ENCODE measurements at places on chromosomes 11 and 22.

GRCh38 chr11:79676396-79676795 is 235.6 kb upstream of the TENM4 start:
- no peak for DNase-seq

DNA sequence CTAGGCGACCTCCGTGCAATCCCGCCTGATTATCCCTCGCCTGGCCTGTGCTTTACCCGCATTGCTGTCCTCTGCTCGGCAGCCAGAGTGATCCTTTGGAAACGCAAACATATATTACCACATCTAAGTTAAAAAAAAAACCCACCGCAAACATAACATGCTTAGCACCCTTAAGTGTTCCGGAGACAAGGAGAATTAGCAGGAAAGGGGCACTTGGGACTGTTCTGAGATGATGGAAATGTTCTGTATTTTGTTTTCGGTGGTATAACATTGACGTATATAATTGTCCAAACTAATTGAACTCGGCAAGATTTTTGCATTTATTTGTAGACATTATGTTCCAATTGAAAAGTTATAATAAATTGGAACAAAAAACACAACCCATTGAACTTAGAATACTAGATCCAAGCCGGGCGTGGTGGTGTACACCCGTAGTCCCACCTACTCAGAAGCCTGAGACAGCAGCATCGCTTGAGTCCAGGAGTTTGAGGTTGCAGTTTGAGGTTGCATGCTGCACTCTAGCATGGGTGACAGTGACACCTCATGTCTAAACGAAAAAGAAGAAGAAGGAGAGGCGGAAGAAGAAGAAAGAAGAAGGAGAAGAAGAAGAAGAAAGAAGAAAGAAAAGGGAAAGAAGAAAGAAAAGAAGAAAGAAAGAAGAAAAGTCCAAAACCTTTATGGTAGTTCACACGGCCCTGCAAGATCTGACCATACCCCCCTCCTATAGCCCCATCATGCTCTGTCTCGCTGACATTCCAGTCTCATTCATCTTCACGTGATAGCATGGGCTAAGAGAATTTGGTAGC is 604 bp upstream of the POLR3H start:
- DNase-seq = no peak

GRCh38 chr11:84958295-84958694 is 668.8 kb downstream of the DLG2 start:
- DNase-seq = no peak

DNA sequence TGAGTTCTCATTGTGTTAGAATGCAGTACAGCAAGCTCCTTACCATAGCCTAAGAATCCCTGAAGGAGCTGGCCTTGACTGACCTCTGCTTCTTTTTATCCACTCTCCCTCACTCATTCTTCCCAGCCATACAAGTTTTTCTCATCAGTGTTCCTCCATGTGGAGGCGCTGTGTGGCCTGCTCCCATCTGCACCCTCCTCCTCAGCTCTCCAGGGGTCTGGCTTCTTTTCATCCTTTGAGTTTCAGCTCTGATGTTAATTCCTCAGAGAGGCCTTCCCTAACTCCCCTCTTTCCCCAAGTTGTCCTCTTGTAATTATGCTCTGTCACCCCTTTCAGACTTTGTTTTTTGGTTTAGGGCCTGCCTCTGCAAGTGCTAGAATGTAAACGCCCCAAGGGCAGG is 144.8 kb downstream of the WNT7B start:
- DNase-seq = no peak

GRCh38 chr11:68741463-68741862 is 9.9 kb downstream of the TESMIN start:
- DNase-seq = no peak

DNA sequence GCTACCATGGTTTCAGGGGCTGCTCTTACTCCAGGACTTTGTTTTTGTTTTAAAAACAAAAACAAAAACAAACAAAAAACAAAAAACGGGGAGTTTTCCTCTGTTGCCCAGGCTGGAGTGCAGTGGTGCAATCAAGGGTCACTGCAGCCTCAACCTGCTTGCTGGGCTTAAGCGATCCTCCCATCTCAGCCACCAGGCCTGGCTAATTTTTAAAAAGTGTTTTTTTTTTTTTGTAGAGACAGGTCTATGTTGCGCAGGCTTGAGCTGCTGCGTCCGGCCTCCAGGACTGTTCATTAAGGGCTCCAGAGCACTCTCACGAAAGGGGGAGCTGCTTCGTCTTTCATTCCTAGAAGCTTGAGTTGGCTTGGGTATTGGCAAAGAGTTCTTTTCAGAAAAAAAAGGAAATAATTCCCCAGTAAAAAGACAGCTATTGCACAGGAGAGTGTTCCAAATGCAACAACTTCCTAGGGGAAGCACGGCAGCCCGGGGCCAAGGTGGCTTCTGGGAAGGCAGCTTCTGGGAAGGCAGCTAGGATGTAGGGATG is 78.5 kb downstream of the NAT10 start:
- no peak for DNase-seq

GRCh38 chr11:57904376-57904775 is 119.3 kb upstream of the OR9Q1 start:
- no peak for DNase-seq

DNA sequence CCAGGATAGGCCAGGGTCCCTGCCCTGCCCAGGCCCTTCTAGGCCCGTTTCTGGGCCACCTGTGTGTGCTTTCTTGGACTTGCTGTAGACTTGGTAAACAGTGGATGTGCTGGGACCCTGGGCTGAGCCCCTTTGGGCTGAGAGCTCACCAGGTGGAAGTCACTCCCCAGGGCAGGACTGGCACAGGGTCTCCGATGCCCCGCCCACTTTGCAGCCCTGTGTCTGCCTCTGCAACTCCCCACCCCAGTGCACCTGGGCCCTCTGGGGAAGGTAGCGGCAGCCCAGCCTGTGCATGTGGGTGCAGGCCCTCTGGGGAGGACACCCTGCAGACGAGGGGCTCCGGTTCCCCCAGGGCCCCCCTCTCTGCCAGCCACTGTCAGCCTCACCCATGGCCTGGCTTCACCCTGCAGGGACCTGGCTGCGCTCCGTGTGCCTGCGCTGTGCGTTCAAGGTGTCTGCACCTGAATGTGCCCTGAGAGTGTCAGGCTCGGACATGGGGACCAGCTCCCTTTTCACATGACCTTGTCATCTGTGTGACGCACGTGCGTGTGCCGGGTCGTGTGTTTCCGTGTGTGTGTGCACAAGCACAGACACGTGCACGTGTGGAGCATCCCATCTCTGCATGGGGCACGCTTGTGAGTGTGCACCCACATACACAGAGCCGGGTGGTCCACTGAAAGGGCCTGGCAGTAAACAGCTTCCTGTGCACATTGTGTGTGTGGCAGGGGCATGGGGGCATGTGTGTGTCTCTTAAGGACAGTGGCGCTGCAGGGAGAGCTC is 118.5 kb downstream of the KCNQ1OT1 start:
- DNase-seq = no peak

GRCh38 chr11:68137833-68138232 is 16.6 kb upstream of the CHKA start:
- DNase-seq = no peak

DNA sequence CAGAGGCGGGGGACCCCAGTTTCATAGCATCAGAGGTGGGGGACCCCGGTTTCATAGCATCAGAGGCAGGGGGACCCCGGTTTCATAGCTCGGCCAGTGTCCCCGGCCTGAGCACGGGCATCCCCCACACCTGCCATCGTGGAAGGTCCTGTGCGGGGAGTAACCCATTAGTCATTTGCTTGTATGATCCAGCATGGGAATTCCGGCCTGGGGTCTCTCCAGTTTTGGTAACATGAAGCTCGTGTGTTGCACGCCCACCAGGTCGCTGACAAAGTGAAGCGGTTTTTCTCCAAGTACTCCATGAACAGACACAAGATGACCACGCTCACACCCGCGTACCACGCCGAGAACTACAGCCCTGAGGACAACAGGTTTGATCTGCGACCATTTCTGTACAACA is 29.0 kb upstream of the KRTAP5-7 start:
- DNase-seq = no peak

DNA sequence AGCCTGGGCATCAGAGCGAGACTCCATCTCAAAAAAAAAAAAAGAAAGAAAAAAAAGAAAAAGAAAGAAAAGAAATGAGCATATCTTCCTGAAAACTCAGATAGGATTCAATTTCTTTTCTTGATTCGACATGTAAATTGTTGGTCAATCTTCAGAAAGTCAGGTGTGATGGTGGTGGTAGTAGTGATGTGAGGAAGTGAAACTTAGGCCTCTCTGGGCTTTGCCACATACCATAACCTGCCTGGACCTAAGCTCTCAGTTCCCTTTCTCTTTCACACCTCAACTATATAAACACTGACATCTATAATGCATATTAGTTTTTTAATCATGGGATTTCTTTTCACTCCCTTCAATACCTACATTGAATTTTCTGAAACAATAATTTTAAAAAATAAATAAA is 98.0 kb upstream of the TBCEL start:
- DNase-seq = no peak

GRCh38 chr11:23574149-23574548 is 713.9 kb upstream of the CCDC179 start:
- DNase-seq = no peak

DNA sequence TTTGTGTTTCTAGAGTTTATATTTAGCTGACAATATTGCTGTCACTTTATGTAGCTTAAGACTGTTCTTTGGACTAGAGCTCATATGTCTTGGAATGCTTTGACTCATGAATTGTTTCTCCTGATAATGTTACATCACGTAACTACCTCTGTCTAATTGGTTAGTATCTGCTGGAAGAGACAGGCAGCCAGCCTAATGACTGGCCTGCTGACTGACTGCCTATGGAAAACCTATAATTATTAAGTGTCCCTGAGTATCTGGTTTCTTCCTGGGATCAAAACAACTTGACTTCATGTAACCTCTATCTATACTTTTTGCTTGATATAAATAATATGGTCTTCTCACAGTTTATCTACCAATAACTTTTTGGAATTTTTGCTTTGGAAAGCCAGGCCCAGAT is 9.4 kb downstream of the SOX6 start:
- DNase-seq = no peak
